Activated CD4-positive, alpha-beta memory T cell treated with anti-CD3 and anti-CD28 coated beads for 36 hours (primary cell): ENCODE measurements at places on chromosomes 12 and 14. TPM values are rescaled to one million over a fixed set of nuclear protein-coding genes. Genes with fewer than 3 reads are reported as not detected.

DNA sequence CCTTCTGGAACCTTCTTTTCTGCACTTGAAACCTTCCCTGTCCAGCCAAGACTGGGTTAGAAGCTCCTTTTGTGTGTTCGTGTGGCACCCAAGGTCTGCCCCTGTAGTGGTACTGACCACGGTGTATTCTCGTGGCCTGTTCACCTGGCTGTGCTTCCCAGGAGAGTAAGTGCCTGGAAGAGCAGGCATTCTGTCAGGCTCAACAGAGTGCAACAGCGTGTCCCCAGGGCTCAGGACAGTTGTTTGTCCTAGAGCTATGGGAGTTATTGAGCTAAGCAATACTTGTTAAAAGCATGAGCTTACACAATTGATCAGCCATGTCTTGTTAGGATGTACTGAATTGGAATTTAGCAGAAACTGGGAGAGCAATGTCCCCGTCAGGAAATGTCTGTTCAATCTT lies 12.9 kb upstream of the SLC38A2 start:
- no peak overlapping the region for H3K4me3 ChIP-seq
- H3K27ac ChIP-seq = no peak overlapping the region
- peaks cover 3% of the 10 kb centered on the region for H3K36me3 ChIP-seq
- no peaks in the 10 kb centered on the region for H3K27me3 ChIP-seq
- no peak for DNase-seq

The SCARB1 gene
- 11.4 TPM for total RNA-seq

The PMEL gene
- 0.94 TPM for total RNA-seq

The IRF9 gene
- total RNA-seq = 158 TPM

GRCh38 chr12:45703942-45704341 lies 25.6 kb upstream of the ARID2 start:
- no peaks in the 10 kb centered on the region for H3K27me3 ChIP-seq
- no peak overlapping the region for H3K27ac ChIP-seq
- H3K4me3 ChIP-seq = no peak overlapping the region
- no peak for DNase-seq
- no peaks in the 10 kb centered on the region for H3K4me1 ChIP-seq

GRCh38 chr14:38042322-38042721 lies 165.4 kb upstream of the SSTR1 start:
- no peak overlapping the region for H3K27ac ChIP-seq
- H3K27me3 ChIP-seq = no peaks in the 10 kb centered on the region
- H3K36me3 ChIP-seq = no peaks in the 10 kb centered on the region
- H3K4me1 ChIP-seq = no peaks in the 10 kb centered on the region
- DNase-seq = no peak
- H3K4me3 ChIP-seq = no peak overlapping the region

The PRH2 gene
- total RNA-seq = not detected

The FAM186B gene
- total RNA-seq = not detected

The NUP37 gene
- total RNA-seq = 86.8 TPM

GRCh38 chr14:78592616-78593219 lies 422.5 kb downstream of the NRXN3 start:
- no peaks in the 10 kb centered on the region for H3K36me3 ChIP-seq
- H3K4me1 ChIP-seq = no peaks in the 10 kb centered on the region
- no peak overlapping the region for H3K4me3 ChIP-seq
- no peaks in the 10 kb centered on the region for H3K27me3 ChIP-seq
- H3K27ac ChIP-seq = no peak overlapping the region
- no peak for DNase-seq

GRCh38 chr14:69334576-69334975 lies 63.5 kb downstream of the ERH start:
- no peaks in the 10 kb centered on the region for H3K36me3 ChIP-seq
- no peaks in the 10 kb centered on the region for H3K4me1 ChIP-seq
- H3K27me3 ChIP-seq = peaks cover 4% of the 10 kb centered on the region

DNA sequence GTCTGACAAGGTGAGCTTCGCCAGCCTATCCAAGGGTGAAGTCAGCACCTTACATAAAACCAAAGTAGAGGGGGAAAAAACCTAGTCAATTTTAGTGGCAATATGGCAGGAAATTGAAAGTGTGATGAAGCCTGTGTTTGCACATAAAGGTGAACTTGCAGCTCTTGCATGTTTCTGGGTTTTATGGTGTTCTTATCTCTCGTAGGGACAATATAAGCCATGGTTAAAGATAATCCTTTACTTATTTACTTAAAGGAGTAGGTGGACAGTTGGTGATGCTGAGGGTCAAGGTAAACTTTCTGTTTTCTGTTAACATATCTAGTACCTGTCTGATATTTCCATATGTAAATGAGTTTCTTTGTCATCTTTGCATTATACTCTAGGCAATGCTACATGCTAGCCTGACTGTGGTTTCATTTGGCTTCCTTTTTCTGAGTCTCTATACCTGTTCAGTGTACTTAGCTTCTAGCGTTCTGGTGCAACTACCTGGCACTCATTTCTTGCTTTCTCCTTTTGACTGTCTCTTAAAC lies 32.8 kb downstream of the CCDC91 start:
- peak; percentile 16 for DNase-seq
- peak overlapping the region; percentile 76 for H3K27ac ChIP-seq
- H3K4me1 ChIP-seq = peaks cover 45% of the 10 kb centered on the region
- peak overlapping the region; percentile 42 for H3K4me3 ChIP-seq

The G2E3 gene
- 31.2 TPM for total RNA-seq

GRCh38 chr12:104790296-104791125 lies 167.6 kb downstream of the SLC41A2 start:
- peak; percentile 59 for DNase-seq
- H3K27me3 ChIP-seq = peaks cover 3% of the 10 kb centered on the region
- no peak overlapping the region for H3K4me3 ChIP-seq
- peaks cover 2% of the 10 kb centered on the region for H3K4me1 ChIP-seq

DNA sequence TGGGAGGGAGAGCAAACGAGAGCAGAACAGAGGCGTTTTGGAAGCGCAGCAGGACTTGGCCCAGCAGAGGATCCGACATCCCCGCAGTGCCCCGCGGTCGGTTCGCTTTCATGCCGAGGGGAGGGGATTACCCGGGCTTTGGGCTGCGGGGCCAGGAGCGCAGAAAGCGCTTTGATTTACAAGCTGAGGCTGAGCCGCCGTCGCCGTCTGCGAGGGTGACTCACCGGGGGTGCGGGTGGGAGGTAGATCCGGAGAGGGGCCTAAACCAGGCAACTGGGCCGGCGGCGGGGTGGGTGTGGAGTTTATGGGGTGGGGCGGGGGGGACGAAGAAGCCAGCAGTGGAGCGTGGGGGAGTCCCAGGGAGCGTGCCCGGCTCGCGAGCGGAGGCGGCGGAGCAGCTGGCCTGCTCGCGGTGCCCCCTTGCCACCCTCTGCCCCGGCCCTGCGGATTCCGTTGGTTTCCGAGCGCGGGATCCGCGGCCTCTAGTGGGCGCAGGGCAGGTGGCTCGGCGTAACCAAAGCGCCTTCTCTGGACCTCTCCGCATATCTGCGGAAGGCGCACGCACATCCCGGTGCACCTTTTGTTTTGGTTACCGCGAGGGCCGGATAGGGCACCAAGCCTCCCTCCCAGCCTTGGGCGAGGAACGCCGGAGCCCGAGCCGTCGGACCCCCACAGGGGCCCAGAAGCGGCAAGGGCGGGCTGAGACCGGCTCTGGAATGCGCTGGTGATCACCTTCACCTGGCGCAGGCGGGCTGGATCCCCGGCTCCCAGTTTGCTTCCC lies 2.6 kb downstream of the SIX4 start:
- H3K27me3 ChIP-seq = peaks cover 57% of the 10 kb centered on the region
- no peaks in the 10 kb centered on the region for H3K36me3 ChIP-seq
- DNase-seq = peak; percentile 65
- H3K4me1 ChIP-seq = peaks cover 11% of the 10 kb centered on the region
- peak overlapping the region; percentile 74 for H3K4me3 ChIP-seq
- H3K27ac ChIP-seq = no peak overlapping the region

GRCh38 chr12:27335364-27336281 lies 3.0 kb downstream of the BMAL2 start:
- no peak for DNase-seq
- H3K4me3 ChIP-seq = no peak overlapping the region
- peaks cover 38% of the 10 kb centered on the region for H3K4me1 ChIP-seq
- no peaks in the 10 kb centered on the region for H3K36me3 ChIP-seq
- H3K27me3 ChIP-seq = peaks cover 29% of the 10 kb centered on the region

DNA sequence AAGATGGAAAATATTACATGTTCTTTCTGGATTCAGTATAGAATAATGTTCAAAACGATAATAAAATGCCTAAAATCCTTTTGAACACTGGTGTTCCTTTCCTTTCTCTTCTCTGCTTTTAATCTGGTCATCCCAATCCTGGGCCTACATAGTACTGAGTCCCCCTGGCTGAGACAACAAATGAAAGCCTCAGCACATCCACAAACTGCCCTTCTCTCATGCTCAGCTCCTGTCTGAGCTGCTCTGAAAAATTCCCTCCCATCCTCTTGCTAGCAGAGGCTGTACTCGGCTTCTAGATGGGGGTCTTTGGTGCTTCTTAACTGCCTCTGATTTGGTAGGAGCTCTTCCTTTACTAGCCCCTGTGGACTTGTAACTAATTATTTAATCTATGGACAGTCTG lies 232.3 kb downstream of the MED13L start:
- no peaks in the 10 kb centered on the region for H3K27me3 ChIP-seq
- no peak overlapping the region for H3K27ac ChIP-seq
- no peak overlapping the region for H3K4me3 ChIP-seq

GRCh38 chr14:26414103-26414502 lies 183.7 kb downstream of the NOVA1 start:
- H3K4me3 ChIP-seq = no peak overlapping the region
- H3K27ac ChIP-seq = no peak overlapping the region

- no peak for DNase-seq
- H3K4me1 ChIP-seq = peaks cover 17% of the 10 kb centered on the region
- H3K27me3 ChIP-seq = no peaks in the 10 kb centered on the region
- H3K4me3 ChIP-seq = no peak overlapping the region
- H3K36me3 ChIP-seq = peaks cover 18% of the 10 kb centered on the region
- H3K27ac ChIP-seq = peak overlapping the region; percentile 70
Observed at GRCh38 chr12:121649322-121649721, 20.1 kb downstream of the MORN3 start.

The RASSF8 gene
- total RNA-seq = 0.29 TPM

The PPP2R3C gene
- total RNA-seq = 48.9 TPM

The C3AR1 gene
- total RNA-seq = 0.94 TPM

The OTOGL gene
- not detected for total RNA-seq

The CDK17 gene
- 34.5 TPM for total RNA-seq

- H3K27ac ChIP-seq = no peak overlapping the region
- H3K4me1 ChIP-seq = no peaks in the 10 kb centered on the region
- H3K4me3 ChIP-seq = no peak overlapping the region
- DNase-seq = no peak
Observed at GRCh38 chr14:93379831-93380230, 32.8 kb downstream of the COX8C start.

GRCh38 chr12:105911966-105912365 lies 226.8 kb downstream of the NUAK1 start:
- H3K36me3 ChIP-seq = no peaks in the 10 kb centered on the region
- no peak overlapping the region for H3K27ac ChIP-seq
- H3K4me3 ChIP-seq = no peak overlapping the region
- peaks cover 2% of the 10 kb centered on the region for H3K27me3 ChIP-seq

The WNT1 gene
- not detected for total RNA-seq

GRCh38 chr12:68453876-68454275 lies 121.7 kb upstream of the MDM1 start:
- H3K36me3 ChIP-seq = no peaks in the 10 kb centered on the region
- H3K4me1 ChIP-seq = peaks cover 79% of the 10 kb centered on the region
- no peak for DNase-seq
- no peak overlapping the region for H3K4me3 ChIP-seq

DNA sequence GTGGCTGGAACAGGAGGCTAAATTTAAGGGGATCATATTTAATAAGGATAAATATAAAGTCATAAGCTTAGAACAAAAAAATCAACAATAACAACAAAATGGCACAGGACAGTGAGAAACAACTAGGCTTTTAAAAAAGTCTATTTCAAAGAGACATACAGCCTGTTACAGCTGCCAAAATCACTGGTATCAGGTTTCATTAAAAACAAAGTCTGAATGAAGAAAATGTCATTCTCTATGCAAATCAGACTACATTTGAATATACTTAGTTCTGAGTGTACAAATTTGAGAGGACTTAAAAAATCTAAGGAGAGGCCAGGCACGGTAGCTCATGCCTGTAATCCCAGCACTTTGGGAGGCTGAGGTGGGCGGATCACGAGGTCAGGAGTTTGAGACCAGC lies 44.0 kb downstream of the TFCP2 start:
- H3K4me1 ChIP-seq = peaks cover 7% of the 10 kb centered on the region
- H3K4me3 ChIP-seq = no peak overlapping the region
- no peak for DNase-seq
- H3K36me3 ChIP-seq = peaks cover 11% of the 10 kb centered on the region
- no peaks in the 10 kb centered on the region for H3K27me3 ChIP-seq

DNA sequence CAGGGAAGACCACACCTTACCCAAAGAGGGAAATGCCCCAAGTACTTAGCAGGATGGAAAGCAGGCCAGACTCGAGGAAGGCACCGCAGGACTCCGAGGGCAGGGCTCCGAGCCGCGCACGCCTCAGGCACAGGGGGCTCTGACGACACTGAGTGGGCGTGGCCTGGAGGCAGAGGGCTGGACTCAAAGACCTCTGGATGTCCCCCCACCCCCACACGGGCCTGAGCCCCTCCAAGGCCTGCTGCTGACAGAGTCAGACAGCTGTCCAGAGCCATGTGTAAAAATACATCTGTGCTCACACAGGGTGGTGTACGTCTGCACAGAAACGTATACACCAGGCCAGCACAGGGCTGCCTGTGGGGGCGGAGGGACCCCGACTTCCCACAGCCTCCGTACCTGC lies 1.4 kb downstream of the AKT1 start:
- peak overlapping the region; percentile 84 for H3K4me3 ChIP-seq
- peaks cover 38% of the 10 kb centered on the region for H3K4me1 ChIP-seq
- no peaks in the 10 kb centered on the region for H3K27me3 ChIP-seq
- H3K36me3 ChIP-seq = no peaks in the 10 kb centered on the region
- peak overlapping the region; percentile 62 for H3K27ac ChIP-seq

- DNase-seq = no peak
- peaks cover 8% of the 10 kb centered on the region for H3K4me1 ChIP-seq
- no peak overlapping the region for H3K27ac ChIP-seq
- H3K4me3 ChIP-seq = no peak overlapping the region
- no peaks in the 10 kb centered on the region for H3K36me3 ChIP-seq
- H3K27me3 ChIP-seq = no peaks in the 10 kb centered on the region
Observed at GRCh38 chr12:124884587-124885438, 21.1 kb upstream of the SCARB1 start.

DNA sequence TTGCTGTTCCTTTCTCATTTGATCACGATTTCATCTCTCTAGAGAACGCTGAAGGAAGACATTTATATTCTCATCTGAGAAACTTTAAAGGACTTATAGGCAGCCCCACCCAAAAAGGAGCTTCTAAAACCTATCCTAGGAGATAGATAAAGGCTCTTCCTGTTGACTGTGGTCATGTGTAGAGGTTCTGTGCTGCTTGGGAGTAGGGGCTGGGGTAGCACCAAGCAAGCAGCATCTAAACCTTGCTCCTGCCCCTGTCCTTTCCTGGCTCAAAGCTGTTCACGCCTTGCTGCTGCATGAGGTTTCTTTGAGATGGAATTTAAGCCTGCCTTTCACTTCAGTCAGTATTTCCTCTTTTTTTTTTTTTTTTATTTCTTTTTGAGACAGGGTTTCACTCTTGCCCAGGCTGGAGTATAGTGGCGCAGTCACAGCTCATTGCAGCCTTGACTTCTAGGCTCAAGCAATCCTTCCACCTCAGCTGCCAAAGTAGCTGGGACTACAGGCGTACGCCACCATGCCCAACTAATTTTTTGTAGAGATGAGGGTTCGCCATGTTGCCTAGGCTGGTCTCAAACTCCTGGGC lies 41.4 kb downstream of the RAB35 start:
- H3K27me3 ChIP-seq = no peaks in the 10 kb centered on the region
- peaks cover 23% of the 10 kb centered on the region for H3K4me1 ChIP-seq
- no peak for DNase-seq
- H3K27ac ChIP-seq = peak overlapping the region; percentile 71

GRCh38 chr12:48997719-48998496 lies 1.3 kb downstream of the DDN start:
- peaks cover 17% of the 10 kb centered on the region for H3K36me3 ChIP-seq
- H3K27ac ChIP-seq = no peak overlapping the region
- peak overlapping the region; percentile 51 for H3K4me3 ChIP-seq
- DNase-seq = peak; percentile 32
- peaks cover 34% of the 10 kb centered on the region for H3K4me1 ChIP-seq
